ENCODE measurements at places on chromosomes 2 and 18.

DNA sequence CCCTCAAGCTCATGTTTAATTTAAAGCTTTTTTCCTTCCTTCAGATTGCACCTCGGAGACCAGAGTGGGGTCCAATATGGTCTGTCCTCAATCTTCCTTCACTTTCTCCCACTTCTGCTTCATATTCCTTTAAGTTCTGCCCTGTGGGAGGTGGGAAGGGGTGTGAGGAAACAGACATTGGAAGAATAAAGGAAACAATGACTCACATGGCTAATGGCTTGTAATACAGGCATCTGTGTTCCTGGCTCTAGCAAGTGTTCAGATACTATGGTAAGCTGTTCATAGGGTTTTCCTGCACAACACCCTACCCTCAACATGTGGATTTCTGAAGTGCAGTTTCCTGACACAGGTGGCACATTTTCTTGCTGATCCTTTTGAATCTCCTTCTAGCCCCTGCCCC lies 209.5 kb downstream of the PIK3C3 start:
- no peak for DNase-seq

DNA sequence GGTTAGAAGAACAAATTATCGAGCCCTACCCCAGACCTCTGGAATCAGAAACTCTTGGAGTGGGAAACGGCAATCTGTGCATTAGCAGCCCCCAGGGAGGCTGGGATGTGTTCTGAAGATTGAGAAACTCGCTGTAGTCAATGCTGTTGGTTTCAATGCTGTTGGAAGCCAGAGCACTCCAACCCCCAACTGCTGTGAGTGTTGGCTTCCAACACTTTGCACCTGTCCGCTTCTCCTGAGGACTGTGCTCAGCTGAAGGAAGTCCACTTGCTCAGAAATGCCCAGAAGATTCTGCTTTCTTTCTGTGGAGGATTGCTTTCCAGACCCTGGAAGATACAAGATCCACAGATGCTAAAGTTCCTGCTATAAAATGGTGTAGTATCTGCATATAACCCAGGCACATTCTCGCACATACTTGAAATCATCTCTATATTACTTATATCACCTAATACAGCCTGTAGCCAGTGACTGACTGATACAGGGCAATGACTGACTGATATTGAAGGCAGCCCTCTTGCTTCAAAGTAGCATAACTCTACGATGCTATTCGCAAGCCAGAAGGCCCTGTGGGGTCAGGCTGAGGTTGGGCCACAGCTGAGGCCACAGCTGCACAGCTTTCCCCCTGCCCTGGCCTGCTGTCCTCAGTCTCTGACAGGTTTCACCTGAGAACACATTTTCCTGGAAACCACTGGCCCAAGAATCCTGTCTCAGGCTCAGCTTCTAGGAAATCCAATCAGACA lies 757.7 kb upstream of the ID2 start:
- DNase-seq: no peak

- no peak for DNase-seq
Measured at GRCh38 chr2:235215248-235215647, 263.4 kb downstream of the SH3BP4 start.

DNA sequence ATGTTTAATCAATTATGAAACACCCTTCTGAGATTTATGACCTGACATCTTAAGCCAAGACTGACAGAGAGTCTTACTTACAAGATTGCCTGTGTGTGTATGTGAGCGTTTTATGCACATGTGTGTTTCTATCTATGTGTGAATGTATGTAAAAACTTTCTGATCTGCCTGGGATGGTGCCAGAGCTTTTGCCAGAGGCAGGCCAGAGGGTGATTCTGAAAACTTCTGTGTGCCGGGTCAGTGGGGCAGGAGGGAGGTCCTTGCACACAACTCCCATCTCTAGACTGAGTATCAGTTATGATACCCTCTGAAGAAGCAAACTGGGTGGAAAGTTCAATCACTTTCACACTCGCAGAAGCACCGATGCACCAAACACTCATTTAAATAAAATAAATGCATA lies 335.0 kb upstream of the NT5C1B start:
- DNase-seq: no peak

GRCh38 chr18:76923485-76924085 lies 101.2 kb downstream of the ZNF236 start:
- DNase-seq: no peak

- no peak for DNase-seq
Measured at GRCh38 chr2:224952936-224953657, 89.2 kb downstream of the DOCK10 start.

DNA sequence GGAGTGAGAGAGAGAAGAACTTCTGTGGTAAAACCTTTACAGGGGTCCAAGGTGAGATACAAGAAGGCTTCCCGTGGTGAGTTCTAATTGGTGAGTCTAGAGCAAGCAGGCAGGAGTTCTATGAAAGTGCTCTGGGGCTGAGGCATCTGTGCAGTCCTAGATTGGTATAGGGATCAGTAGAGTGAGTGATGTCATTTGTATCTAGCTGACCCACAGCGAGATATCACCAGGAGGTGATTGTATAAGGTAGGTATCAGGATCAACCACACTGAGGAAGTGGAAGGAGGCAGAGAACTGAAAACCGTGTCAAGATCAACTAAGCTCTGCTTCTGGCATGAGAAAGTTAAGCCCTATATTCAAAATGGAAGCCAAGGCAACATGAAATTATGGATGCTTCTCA lies 1648.9 kb upstream of the TMEFF2 start:
- no peak for DNase-seq

GRCh38 chr2:217906798-217907197 lies 96.0 kb downstream of the TNS1 start:
- no peak for DNase-seq

DNA sequence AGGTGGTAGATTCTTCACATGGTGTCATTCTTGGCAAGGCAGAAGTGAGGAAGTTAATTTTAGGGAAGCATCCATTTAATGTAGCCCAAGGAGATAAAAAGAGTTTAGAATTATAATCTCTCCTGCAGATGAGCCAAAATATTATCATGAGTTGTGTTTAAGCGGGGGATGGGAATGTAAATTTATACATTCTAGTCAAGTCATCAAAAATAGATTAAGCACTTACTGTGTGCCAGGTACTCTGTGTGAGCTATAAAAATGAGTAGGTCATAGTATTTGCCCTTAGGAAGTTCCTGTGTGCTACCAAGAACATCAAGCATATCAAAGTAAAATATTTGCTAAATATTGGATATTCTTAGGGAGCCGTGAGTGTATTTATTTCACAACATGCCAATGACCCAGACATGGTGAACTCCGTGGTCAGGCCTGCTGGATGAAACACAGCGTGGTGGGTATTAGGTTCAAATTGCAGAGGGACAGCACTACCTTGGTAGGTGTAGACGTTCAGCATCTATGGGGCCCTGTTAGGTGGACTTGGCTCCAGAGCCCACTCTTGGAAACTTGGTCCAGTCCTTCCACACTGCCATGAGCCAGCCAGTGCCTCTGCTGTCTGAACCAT lies 37.4 kb downstream of the MEIS1 start:
- no peak for DNase-seq

- DNase-seq: no peak
Measured at GRCh38 chr2:168514692-168515091, 58.6 kb downstream of the CERS6 start.

DNA sequence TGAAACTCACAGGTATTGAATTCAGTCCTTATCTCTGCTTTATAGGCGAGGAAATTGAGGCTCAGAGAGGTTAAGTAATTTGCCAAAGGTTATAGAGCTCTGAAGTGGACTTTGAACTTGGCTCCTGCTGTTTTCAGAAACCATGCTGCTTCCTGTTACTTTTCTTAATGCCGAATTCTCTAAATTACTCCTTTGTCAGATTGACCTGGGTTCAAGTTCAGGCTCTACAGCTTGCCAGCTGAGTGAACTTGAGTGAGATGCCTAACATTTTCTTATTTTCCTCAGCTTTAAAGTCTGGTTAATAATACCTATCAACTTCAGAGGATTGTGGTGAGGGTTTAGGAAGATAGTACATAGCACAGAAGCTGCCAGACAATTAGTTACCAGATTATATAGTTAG lies 3.4 kb downstream of the ASAP2 start:
- no peak for DNase-seq

GRCh38 chr2:128562471-128563347 lies 244.0 kb upstream of the HS6ST1 start:
- no peak for DNase-seq

DNA sequence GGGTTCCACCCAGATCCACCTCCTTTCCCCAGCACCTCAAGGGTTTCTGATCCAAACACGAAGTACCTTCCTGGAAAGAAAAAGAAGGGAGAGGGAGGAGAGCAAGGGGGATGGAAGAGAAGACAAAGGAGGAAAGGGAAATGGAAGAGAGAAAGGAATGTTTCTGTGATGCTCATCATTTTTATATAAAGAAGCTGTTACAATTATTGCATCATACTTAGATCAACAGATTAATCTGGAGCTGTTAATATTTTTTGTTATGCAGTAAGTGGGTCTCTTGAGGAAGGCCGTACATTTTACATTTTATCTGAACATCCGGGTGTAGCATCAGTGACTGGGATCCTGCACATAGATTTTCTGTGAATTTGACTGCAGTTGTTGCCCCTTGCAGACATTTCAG lies 60.6 kb upstream of the NEDD4L start:
- no peak for DNase-seq

- no peak for DNase-seq
Measured at GRCh38 chr2:196176142-196176738, 4.9 kb upstream of the STK17B start.

DNA sequence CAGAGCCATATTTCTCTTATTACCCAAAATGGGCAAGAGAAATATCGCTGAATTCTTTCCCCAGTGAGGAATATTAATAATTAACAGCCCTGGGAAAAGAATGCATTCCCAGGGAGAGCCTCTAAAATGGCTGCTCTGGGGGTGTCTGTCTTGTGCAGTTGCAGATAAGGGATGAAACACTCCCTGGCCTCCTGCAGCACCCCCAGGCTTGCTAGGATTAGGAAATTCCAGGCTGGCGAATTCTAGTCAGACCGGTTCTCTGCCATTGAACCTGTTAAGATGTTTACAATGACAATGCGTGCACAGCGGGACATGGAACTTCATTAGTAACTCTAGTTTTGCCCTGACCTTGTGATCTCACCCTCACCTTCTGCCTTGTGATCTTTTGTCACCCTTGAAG lies 24.5 kb downstream of the MRPL30 start:
- no peak for DNase-seq

DNA sequence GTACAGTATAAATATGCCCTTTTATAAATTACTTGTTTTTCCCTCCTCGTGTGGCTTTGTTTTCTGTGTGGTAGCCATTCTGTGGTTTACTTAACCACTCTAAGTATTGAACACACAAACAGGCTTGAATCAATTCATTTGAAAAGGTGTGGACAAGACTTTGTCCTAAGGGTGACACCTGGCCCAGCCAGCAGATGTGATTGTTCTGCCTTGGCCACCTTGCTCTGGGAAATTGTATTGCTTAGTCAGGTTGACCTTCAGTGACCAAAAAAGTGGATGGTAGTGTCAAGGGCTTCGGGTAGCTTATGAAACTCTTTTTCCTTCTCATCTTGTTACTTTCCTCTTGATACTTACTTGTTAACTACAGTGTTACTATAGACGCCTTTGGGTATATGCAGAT lies 61.9 kb downstream of the DGKD start:
- no peak for DNase-seq

GRCh38 chr18:44935455-44935854 lies 254.8 kb downstream of the SETBP1 start:
- no peak for DNase-seq

DNA sequence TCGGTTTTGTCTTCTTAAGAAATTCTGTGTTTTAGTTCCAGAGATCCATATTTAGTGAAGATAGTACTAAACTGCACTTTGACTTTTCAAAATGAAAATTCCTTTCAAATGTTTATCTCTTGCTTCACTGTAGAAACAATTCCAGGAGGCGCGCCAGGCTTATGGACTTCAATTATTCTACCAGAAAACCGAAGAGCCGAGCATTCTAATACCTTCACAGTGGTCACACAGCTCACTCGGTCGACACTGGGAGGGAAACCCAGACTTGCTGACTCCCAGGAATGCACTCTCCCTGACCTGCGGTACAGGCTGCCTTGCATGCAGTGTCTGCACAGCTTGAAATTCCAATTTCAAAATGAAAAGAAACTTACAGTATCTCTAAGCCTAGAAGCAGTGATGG lies 119.9 kb upstream of the PIEZO2 start:
- DNase-seq: no peak

- no peak for DNase-seq
Measured at GRCh38 chr2:110097506-110098220, 18.0 kb downstream of the MALL start.

- DNase-seq: no peak
Measured at GRCh38 chr2:110796716-110797301, 64.4 kb downstream of the ACOXL start.

DNA sequence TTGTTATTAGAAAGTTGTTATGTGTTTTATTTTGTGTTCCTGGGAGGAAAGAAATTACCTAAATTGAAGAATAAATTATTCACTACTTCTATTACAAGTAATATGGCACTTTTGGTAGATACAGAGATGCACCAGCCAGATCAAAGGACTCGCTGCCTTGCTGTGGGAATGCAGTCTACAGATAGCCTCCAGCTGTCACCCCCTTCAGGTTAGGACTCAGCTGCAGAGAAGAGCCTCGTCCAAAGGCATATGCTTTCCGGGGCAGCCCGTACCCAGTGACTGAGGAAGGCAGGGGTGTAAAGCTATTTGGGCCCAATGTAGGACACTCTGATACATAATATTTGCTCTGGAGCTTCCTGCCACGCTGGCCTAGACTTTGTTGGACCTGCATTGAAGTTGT lies 90.2 kb downstream of the CCDC148 start:
- DNase-seq: no peak

GRCh38 chr2:183614799-183615435 lies 490.7 kb downstream of the NUP35 start:
- no peak for DNase-seq

GRCh38 chr2:39141334-39142271 lies 20.8 kb upstream of the SOS1 start:
- no peak for DNase-seq

DNA sequence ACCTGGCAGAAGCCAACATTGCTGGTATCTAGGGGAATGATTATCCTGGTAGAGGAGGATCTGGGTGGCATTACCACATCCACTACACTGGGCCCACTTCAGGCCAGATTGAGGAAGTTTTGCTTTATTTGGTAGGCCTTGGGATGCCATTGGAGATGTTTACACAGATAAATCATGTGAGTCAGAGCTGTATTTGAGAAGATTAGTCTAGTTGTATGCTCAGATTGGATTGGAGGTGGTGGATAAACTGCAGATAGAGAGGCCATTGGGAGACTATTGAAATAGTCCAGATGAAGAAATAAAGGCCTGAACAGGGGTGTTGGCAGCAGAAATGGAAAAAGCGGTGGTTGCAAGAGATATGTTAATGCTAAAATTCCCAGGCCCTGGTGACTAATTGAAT lies 81.5 kb downstream of the EFEMP1 start:
- DNase-seq: no peak

- peak; percentile 55 for DNase-seq
Measured at GRCh38 chr2:160039166-160039903, 23.1 kb downstream of the PLA2R1 start.

- DNase-seq: peak; percentile 67
Measured at GRCh38 chr2:203759690-203760365, 53.4 kb downstream of the CD28 start.

- DNase-seq: no peak
Measured at GRCh38 chr2:88233216-88233615, 63.1 kb downstream of the THNSL2 start.

Measured in non-pigmented ciliary epithelial cell (primary cell).